ENCODE measurements at places on chromosomes 11 and 22. TPM values are rescaled to one million over a fixed set of nuclear protein-coding genes. Genes with fewer than 3 reads are reported as not detected.
A peak's percentile ranks its signal among the peaks of the same experiment; 100 is the strongest.

The SUSD2 gene
- total RNA-seq, result 3.3 TPM

DNA sequence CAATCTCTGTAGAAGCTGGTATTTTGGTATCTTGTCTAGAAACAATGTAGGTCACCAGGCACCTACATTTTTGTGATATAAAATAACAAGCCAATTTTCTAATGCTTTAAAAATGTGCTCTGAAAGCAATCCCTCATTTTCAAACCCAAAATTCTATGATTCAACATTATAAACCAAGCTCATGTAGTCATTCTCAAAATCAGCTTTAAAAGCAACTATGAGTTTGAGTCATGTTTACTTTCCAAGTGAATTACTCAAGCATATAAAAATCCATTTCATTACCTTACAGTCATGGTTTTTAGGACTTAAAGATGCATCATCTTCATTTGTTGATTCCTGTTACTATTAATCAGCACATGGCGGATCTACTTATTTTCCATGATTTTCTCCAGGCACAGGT lies 216.4 kb downstream of the GRM5 start:
- DNase-seq, result no peak

GRCh38 chr22:37985751-37986281 lies 1.5 kb upstream of the SOX10 start:
- DNase-seq, result no peak

The PGA5 gene
- not detected for total RNA-seq

- peak; percentile 97 for DNase-seq
These were observed 3.0 kb upstream of the MYBPC3 start for GRCh38 chr11:47355283-47356128.
